NCI-H1105 (cell line): ENCODE measurements at places on chromosomes 2 and 18.

- no peak for DNase-seq
These were observed 1.5 kb downstream of the SMCHD1 start for GRCh38 chr18:2656981-2657512.

DNA sequence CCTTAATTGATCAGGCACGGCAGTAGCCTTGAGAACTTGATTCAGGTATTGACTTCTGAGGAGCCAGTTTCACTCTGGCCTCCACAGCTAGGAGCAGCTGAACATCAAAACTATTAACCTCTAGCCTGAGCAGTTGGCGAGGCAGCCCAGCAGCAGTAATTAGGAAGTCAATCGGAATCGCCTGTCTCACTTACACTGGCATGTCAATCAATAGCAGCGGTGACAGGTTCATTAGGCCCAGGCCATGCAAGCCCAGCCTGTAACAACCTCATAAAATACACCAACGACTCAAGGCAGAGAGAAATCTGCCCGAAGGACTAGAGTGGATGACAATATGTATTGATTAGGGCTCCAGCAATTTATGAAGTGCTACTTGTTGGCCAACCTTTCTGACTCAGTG lies 255.4 kb upstream of the SKOR2 start:
- no peak for DNase-seq

DNA sequence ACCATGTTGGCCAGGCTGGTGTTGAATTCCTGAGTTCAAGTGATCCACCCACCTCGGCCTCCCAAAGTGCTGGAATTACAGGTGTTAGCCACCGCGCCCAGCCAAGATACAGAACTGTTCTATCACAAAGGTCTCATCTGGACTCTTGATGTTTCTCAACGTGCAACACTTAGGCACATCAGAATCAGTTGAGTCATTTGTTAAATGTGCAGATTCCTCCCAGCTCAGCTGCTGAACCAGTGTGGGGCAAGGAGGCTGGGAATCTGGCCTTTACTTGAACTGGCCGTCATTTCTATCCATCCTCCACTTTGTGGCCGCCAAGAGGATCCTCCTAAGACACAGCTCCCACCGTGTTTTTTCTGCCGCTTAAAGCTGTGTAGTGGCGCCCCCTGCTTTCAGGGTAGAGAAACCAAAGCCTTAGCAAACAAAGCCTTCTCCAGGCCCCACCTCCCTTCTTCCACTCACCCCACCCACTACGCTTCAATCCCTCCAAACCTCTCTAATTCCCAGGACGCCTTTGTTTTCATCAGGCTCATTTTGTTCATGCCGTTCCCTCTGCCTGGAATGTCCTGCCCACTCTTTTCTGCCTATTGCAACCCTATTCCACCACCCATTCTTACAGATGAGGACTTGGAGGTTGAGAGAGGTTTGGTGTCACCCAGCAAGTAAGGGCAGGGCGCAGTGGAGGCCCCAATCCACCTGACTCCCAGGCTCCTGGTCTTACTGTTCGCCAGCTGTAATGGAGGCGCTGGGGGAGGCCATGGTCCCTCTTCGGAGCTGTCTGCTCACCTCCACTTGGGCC lies 776 bp upstream of the SPEG start:
- no peak for DNase-seq

DNA sequence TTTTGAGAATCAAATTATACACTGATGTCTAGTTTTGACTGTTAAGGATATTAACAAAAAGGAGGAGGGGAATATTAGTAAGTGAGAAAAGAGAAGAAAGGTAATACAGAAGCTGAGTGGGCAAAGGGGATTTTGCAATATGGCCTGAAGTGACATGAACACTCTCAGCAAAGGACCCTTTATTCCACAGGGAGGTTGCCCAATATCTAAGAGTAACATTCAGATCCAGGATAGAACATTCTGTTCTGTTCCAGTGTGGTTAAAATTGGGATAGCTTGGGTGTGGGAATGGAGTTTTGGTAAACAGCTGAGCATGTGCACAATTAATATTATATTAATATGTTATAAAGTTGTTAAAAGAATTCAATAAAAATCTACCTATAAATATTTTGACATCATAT lies 120.1 kb downstream of the ZNF385B start:
- no peak for DNase-seq

DNA sequence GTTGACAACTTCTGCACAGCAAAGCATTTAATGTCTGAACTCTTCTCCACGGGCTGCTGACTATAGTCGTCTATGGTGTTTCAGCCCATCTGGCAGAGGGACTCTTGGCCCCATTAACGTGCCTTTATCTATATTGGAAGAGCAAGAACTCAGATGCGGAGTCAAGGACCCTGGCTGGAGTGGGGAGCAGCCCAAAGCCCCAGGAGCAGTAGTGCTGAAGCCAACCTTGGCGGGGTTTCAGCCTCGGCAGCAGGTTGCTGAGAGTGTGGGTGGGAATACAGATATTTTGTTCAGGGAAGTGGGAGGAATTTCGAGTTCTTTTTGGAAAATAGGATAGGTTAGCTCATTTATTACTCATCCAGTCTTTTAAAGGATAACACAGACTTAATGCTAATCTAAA lies 34.2 kb downstream of the TMEM17 start:
- no peak for DNase-seq

GRCh38 chr2:105828558-105828957 lies 83.8 kb downstream of the NCK2 start:
- DNase-seq, result no peak

GRCh38 chr18:23626451-23627279 lies 36.0 kb downstream of the ANKRD29 start:
- DNase-seq, result no peak

- no peak for DNase-seq
These were observed 224.4 kb downstream of the ZNF385B start for GRCh38 chr2:179636995-179637394.

DNA sequence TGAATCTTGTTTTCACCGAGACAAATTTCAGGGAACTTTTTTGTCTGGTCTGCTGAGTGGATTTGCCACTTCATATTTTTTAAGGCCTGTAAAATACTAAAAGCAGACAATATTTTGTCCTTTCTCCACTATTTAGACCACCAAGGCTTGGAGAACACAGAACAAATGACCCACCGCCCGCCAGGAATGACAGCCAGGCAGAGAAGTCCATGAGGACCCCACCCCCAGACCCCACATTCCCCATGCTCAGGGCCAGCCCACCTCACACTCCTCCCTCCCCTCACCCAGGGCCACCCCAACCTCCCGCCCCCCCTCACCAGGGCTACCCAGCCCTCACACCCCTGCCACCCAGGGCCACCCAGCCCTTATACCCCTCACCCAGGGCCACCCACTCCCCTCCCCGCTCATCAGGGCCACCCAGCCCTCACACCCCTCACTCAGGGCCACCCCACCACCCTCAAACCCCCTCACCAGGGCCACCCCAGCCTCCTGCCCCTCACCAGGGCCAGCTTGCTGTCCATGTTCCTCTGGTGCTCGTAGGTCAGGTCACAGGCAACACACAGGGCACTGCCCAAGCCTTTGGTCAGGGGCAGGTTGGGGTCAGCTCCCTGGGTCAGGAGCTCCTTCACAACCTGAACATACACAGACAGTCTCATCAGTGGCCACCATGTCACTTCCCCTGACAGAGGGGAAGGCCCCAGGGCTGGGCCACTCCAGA lies 50.6 kb downstream of the ANKMY1 start:
- DNase-seq, result no peak

DNA sequence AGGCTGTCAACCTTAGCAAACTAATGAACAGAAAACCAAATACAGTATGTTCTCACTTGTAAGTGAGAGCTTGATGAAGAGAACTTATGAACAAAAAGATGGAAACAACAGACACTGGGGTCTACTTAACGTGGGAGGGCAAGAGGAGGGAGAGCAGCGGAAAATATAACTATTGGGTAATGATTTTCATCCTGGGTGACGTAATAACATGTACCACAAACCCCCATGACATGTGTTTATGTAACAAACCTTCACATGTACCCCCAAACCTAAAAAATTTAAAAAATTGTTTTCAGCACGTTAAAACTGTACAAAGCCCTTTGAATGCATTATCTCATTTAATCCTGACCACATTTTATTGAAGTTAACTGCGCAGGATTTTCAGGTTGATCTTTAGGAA lies 64.9 kb upstream of the RBMS1 start:
- no peak for DNase-seq

- DNase-seq, result no peak
These were observed 63.3 kb downstream of the EDAR start for GRCh38 chr2:108925735-108926134.

- peak; percentile 31 for DNase-seq
These were observed 505 bp downstream of the FOXI3 start for GRCh38 chr2:88451811-88452564.

DNA sequence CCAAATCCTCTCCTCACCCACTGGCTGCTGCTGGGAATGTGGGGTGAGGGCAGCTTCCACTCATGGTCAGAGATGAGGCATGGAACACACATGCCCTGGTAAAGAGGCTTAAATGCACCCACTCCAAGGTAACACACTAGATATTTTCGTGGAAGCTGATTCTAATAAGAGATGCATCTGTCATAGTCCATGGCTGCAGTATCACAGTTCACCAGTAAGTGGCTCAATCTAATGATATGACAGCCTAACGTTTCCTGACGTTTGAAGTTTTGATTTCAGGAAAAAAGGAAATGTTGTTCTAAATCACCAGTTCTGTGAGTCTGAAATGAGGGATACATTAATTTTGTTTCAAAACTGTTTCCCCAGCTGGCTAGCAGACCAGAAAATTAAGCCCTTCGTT lies 38.2 kb downstream of the LCT start:
- no peak for DNase-seq

GRCh38 chr2:234823877-234824376 lies 127.9 kb upstream of the SH3BP4 start:
- no peak for DNase-seq

- no peak for DNase-seq
These were observed 17.9 kb upstream of the VPS4B start for GRCh38 chr18:63440219-63440618.

GRCh38 chr2:49021271-49021670 lies 133.0 kb downstream of the FSHR start:
- DNase-seq, result no peak

- no peak for DNase-seq
These were observed 100.2 kb upstream of the CDC42EP3 start for GRCh38 chr2:37771600-37772088.

DNA sequence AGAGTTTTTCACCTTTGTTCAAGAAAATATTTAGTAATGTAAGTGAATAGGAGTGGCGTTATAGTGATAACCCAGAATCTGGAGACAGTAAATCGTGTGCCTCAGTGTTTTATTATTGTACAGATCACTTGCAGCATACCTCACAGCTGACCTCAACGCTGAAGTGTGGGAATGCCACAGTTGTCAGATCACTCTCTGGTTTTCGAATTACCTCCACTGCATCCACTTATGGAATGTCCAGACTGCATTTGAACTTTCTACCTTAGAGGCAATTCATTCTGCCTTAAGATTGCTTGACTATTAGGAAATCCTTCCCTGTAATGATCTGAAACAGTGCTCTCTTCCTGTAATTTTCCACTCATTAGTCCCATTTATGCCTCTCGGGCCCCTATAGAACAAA lies 164.5 kb upstream of the ALPP start:
- no peak for DNase-seq

DNA sequence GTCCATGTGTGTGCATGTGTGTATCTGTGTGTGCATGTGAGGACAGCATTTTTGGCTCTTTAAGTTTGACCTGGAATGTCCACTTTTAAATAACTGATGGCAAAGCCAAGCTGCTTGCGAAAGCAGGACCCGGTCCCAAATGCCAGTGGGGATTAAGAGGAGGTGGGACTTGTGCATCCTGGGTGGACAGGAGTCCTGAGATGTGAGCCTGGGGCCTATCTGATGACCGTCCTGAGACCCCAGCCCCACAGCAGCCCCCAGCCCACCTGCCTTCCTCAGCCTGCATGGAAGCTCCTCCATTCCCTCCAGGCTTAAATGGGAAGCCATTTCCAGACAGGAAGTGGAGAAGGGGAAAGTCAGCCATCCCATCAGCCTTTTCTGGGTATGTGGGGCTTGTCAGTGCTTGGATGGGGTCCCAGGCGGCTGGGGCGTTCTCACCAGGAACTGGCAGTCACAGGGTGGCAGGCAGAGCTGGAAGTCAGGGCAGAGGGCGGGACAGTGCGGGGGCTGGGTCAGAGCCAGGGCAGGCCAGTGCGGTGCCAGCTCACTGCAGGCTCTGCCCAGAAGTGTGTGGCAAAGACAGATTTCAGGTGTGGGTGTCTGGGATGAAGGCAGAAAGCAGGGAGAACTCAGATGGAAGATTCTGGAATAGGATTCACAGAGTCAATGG lies 117.8 kb downstream of the ACKR3 start:
- no peak for DNase-seq

DNA sequence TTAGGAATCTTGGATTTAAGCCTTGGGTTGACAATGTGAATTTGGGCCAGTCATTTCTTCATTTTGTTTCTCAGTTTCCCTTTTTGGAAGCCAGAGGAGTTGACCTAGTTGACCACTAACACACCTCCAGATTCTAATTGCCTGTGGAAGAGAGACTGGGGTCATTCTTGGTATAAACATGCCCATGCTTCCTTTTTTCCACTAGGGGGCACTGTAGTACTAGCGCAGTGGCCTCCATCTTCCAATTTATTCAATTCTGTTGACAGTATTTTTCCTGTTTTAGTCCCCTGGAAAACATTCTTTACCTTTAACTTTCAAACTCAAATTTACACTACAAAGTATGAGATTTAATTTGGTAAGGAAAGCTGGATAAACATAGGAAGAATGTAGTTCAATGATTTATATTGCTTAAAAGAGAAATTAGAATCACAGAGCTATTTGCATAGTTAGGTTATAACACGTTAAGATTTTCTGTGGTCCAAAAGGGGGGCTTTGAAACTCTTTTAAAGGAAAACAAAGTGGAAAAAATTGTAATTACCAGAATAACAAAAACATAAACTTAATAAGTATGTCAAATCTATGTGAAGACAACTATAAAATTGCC lies 57.5 kb upstream of the AGPS start:
- DNase-seq, result peak; percentile 59

GRCh38 chr2:234565842-234566619 lies 69.2 kb upstream of the ARL4C start:
- DNase-seq, result no peak

DNA sequence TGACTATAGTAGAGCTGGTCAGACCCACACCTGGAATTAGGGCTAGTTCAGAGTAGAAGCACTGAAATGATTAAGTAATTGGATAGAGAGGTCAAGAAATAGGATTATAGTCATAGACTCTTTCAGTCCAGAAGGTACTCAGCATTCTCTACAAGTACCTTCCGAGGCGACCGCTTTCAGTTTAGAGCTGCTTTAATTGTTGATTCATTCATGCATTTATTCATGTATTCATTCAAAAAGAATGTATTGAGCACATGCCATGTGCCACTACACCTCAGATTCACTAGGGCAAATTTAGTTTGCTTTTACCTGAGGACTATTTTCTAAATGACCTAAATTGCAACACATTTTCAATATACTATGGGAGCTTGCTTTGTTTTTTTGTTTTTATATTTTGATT lies 48.7 kb downstream of the CRIM1 start:
- no peak for DNase-seq

- DNase-seq, result no peak
These were observed 77.5 kb upstream of the NFATC1 start for GRCh38 chr18:79318142-79318673.
